ENCODE measurements at places on chromosomes 3 and 15. TPM values are rescaled to one million over a fixed set of nuclear protein-coding genes. Genes with fewer than 3 reads are reported as not detected.

- DNase-seq: no peak
Measured at GRCh38 chr3:5791558-5791957, 604.1 kb downstream of the EDEM1 start.

DNA sequence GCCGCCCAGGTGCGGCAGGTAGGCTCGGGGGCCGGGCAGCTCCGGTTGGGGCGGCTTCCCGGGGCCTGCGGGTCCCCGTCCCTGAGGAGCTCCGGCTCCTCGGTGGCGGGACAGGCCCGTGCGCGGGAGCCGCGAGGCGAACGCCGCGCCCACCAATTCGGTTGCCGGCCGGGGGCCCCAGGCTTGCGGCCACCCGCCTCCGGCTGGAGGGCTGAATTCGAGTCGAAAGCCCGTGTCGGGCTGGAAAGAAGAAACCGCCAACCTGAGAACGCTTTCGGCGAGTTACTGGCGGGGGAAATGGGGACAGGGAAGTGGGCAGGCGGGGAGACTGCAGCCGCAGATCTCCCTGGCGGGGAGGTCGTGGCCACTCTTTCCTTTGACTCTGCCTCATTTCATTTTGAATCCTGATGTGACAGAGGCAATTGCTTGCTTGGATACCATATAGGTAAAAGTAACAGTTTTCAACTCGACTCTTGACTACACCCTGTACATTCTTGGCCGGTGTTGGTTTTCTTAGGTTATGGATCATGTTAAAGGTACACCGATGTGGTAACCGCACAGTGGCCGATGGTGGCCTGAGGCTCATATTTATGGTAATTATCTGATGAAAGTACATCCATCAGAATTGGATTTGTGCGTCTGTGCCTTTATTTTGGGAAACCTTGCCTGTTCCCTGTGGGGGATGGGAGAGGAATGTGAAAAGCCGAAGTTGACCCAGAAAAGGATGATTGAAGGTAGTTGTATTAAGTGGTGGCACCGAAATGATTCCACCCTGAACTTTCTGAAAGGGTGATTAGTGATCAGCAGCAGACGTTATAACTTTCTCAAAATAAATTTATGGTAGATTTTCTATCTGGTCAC is 1.7 kb downstream of the B3GNT5 start:
- no peak for DNase-seq

DNA sequence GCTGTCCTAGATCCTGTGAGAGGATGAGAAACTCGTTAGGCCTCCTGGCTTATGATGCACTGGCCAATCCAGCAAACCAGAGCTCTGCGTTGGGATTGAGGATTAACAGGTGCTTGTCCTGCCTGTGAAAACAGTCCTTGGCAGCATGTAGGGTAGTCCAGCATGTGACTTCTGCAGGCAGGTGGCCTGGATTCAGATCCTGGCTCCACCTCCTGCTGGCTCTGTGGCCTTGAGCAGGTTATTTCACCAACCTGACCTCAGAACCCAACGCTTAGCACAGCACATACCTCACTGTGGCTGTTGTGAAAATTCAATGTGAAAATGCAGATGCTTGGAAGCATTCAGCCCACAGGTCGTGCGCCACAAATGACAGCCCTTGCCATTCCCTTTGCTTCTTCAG is 33.6 kb downstream of the PLA2G4D start:
- no peak for DNase-seq

DNA sequence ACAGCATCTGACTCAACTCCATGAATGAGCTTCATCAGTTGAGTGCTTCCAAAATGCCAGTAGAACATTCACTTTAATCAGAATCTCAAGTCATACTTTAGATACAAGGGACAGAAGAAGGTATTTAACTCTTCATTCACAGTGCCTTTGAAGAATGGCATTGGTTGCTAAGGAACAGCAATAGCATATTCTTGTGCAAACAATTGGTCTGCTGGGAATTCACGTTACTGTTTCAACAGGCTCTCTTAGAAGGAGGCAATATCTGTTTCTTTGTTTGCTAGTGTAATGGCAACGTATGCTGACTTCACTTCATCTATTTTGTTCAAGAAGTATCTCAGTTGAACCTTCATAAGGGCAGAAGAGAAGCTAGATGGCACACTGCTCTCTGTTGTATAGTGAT is 113.9 kb downstream of the TMEM108 start:
- no peak for DNase-seq

DNA sequence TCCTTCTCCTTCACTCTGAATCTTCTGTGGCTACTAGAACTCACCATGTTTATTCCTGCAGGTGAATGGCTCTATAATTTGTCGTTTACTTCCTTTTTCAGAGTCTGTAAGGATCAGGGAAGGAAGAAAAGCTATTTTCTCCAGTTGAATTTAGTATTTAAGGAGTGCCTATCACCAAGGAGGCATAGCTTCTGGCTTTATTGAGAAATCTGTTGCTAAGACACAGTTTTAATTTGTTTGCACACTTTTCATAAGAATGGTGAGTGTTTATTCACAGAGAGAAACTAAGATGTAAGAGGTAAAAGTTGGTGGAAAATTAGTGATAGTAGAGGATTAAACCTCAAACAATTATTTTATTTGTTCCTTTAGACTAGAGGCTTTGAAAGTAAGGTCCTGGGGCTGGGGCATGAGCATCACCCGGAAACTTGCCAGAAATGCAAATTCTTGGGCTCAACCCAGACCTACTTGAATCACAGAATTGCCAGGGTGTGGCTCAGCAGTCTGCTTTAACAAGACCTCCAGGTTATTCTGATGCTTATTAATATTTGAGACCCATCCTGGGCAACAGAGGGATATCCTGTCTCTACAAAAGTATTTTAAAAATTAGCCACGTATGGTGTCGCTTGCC is 461.3 kb downstream of the AGBL1 start:
- DNase-seq: no peak

GRCh38 chr15:85024509-85025336 is 43.1 kb downstream of the PDE8A start:
- DNase-seq: no peak

The KBTBD13 gene
- total RNA-seq: not detected
